ENCODE measurements at places on chromosomes 2 and 18.

GRCh38 chr2:119005051-119005450 lies 63.1 kb downstream of the MARCO start:
- no peak for DNase-seq

- no peak for DNase-seq
These were observed 44.6 kb upstream of the ACVR1 start for GRCh38 chr2:157920736-157921135.

GRCh38 chr2:31255911-31256571 lies 22.1 kb downstream of the EHD3 start:
- no peak for DNase-seq

DNA sequence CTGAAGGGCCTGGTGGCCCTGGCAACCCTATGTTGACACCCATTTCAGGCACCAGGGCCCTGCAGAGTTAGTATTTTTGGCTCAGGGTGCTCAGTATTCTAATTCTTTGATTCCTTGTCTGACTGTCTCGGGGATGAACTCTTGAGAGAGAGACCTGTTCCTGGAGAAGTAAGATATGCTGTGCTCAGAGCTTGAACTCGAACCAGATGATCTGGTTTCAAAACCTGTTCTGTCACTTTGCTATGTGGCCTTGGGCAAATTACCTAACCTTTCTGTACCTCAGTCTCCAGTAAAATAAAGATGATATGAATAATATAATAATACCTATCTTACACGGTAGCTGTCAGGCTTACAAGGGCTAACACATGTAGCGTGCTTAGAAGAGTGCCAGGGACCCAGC lies 294.2 kb downstream of the DYSF start:
- DNase-seq = no peak

DNA sequence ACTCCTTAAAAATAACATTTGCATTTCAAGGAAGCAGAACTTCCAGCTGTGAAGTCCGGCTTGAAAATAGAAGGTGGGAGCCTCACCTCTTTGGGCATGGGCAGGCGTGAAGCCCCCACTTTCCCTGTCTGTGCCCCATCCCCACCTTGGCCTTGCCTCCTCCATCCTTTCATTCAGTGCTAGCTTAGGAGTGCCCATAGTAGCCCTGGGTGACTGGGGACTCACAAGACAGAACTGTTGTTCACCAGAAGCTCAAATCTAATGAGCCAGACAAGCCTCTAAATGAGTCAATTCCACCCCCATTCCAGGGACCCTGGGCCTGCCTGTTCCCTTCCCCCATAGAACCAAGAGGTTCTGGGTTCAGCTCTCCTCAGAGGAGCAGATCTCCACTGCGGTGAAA lies 20.0 kb downstream of the SPATA3 start:
- DNase-seq = no peak

DNA sequence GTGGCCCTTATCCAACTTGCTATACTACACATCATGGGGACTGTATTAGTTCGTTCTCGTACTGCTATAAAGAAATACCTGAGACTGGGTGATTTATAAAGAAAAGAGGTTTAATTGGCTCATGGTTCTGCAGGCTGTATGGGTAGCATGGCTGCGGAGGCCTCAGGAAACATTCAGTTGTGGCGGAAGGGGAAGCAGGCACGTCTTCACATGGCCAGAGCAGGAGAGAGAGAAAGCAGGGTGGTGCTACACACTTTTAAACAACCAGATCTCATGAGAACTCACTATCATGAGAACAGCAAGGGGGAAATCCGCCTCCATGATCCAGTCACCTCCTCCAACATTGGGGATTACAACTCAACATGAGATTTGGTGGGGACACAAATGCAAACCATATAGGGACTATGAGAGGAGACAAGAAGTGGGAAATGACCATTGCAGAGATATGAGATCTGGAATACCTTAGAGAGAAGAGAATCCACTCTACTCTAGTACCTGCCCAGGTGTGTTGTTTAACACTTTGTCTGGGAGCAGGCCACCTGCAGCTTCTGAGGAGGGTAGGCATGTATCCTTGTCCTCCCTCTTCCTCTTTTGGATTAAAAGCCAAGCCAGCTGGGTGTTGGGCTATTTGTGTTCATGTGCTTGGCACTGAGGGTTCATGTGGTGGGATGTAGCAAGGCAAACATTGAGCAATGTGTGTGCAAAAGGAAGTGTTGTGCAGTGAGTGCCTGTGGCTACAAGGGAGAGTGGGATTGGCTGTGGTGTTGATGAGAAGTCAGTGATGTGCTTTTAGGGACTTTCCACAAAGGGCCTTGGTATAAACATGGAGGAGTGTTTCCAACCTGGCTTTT lies 22.8 kb downstream of the TTLL4 start:
- DNase-seq = peak; percentile 62

- no peak for DNase-seq
These were observed 19.7 kb downstream of the DARS1 start for GRCh38 chr2:135965756-135966155.

GRCh38 chr18:75880925-75881504 lies 453.5 kb upstream of the SMIM21 start:
- DNase-seq = no peak

GRCh38 chr2:190093793-190094192 lies 31.3 kb upstream of the MSTN start:
- DNase-seq = no peak

- no peak for DNase-seq
These were observed 41.4 kb downstream of the FAM178B start for GRCh38 chr2:96945014-96945413.

DNA sequence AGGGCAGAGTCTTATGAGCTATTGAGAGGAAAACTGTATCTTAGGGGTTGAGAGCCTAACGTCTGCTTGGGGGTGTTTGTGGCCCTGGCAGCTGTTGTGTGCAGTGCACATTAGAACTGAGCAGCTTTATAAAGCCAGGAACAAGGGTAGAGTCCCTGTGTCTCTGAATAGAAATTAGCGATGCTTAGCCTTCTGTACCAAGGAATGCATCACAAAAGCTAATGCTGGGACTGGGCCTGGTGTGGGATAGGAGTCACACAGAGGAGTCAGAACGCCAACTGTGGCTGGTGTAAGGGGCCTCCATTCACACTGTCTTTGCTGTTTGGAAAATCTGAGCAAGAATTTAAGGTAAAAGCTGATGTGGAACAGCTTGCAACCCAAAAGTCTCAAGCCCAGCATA lies 283.2 kb downstream of the SOX11 start:
- no peak for DNase-seq

- no peak for DNase-seq
These were observed 67.9 kb upstream of the TMEM17 start for GRCh38 chr2:62573936-62574335.

DNA sequence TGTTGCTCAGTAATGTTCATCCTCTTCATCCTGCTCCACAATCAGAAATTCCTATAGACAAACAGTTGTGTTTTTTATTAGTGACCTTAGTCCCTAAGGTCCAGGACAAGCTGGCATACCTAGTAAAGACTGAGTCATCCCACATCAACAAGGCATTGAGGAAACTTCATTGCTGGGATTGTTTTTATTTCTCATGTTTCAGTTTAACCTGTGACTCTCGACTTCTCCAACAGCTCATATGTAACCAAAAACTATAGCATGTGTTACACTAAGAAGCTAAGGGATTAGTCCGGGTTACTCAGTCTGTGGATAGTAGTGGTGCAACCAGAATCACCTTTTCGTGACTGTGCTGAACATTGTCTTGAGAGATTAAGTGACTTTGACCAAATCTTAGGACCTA lies 292.1 kb downstream of the RDH14 start:
- DNase-seq = no peak

DNA sequence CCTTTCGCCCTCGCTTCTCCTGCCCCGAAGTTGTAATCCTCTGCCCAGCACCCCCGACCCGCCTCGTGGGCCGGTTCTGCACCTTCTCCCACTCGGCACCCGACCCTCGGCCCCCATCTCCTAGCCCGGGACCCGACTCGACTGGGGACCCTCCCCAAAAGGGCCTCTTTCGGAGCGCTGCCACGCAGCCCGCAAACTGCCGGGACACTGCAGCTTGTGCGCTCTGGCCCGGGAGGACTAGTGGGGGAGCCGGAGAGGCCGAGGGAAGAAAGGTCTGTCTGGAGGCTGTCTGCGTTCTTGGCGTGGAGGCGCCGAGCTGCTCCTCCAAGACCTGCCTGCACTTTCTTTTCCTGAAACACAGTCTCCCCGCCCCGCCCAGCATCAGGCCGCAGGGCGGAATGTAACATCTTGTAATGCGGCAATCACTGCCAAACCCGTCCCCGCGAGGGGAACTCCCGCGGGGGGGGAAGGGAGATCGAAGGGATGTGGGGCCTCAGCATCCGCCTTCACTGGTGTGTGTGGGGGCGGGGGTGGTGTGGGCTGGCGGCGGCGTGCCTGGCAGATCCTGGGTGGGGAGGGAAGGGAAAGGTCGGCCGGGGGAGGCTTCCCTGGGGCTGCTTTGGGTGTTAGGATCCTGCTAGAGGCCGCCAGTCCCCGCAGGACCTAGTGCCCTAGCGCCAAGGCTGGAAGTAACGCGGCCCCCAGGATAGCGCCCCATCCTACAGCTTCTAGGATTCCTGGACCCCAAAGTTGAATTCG lies 7.4 kb downstream of the DLX2 start:
- peak; percentile 80 for DNase-seq

All from KBM-7 (cell line).